ENCODE measurements at places on chromosomes 7 and 10. TPM values are rescaled to one million over a fixed set of nuclear protein-coding genes. Genes with fewer than 3 reads are reported as not detected.

Gene PTPN20
- 3.8 TPM for total RNA-seq

Gene ARL4A
- 12.4 TPM for total RNA-seq

Gene TEX47
- total RNA-seq: not detected

Gene SPDYE9
- total RNA-seq: not detected

Gene VKORC1L1
- 15.2 TPM for total RNA-seq

Gene SPDYE16
- total RNA-seq: not detected

Gene ACSM6
- not detected for total RNA-seq

Gene SEMA3E
- 0.49 TPM for total RNA-seq

Gene EPHA1
- total RNA-seq: not detected

Gene NUTM2A
- 0.49 TPM for total RNA-seq

Gene BICC1
- total RNA-seq: 189 TPM

Gene MOGAT3
- total RNA-seq: not detected

Gene HECW1
- total RNA-seq: 2.3 TPM

Gene SPACDR
- not detected for total RNA-seq

Gene ZNF212
- total RNA-seq: 8.7 TPM

Gene SH3PXD2A
- 83.9 TPM for total RNA-seq

Gene LRRTM3
- not detected for total RNA-seq

Gene CFAP46
- total RNA-seq: 0.49 TPM

Gene GRID2IP
- not detected for total RNA-seq

Gene HOXA6
- total RNA-seq: not detected

Gene TFPI2
- 1.9 TPM for total RNA-seq

Gene SPDYE1
- not detected for total RNA-seq

Gene TMEM26
- 8.8 TPM for total RNA-seq

Gene ECHDC3
- total RNA-seq: 22.7 TPM

Gene SCART1
- 5.2 TPM for total RNA-seq

Gene PRSS37
- not detected for total RNA-seq

Gene C10orf105
- 1.2 TPM for total RNA-seq

Gene ACTL6B
- total RNA-seq: not detected

Gene RARRES2
- not detected for total RNA-seq

Gene ADAMTS14
- total RNA-seq: 15.6 TPM

Gene ANKRD7
- 3.1 TPM for total RNA-seq

Gene ARMC3
- total RNA-seq: not detected

Gene STAM
- total RNA-seq: 40.9 TPM

Gene FAM241B
- total RNA-seq: not detected

Gene PDE1C
- 63.1 TPM for total RNA-seq

Gene SBDS
- 63.3 TPM for total RNA-seq

Gene DENND2A
- total RNA-seq: 61.8 TPM

Gene CLDN4
- 0.16 TPM for total RNA-seq

Gene CADPS2
- 15.3 TPM for total RNA-seq

Gene NYAP1
- 3.0 TPM for total RNA-seq

Gene BMI1
- 42.6 TPM for total RNA-seq

Gene TMEM213
- not detected for total RNA-seq

Gene VWDE
- not detected for total RNA-seq

All from hair follicle dermal papilla cell (primary cell).